CD4-positive, CD25-positive, alpha-beta regulatory T cell (primary cell): ENCODE measurements at places on chromosomes 3 and 15. TPM values are rescaled to one million over a fixed set of nuclear protein-coding genes. Genes with fewer than 3 reads are reported as not detected.

Gene SLC2A2
- total RNA-seq = not detected

Gene KIF7
- total RNA-seq = 0.12 TPM

Gene CBLB
- total RNA-seq = 83.1 TPM

Gene WDR72
- total RNA-seq = not detected

Gene DGKG
- 0.81 TPM for total RNA-seq

Gene ROPN1
- not detected for total RNA-seq

Gene ALG3
- 22.6 TPM for total RNA-seq

Gene INKA1
- total RNA-seq = 1.2 TPM

Gene SH2D7
- total RNA-seq = not detected

Gene FGF7
- total RNA-seq = not detected

DNA sequence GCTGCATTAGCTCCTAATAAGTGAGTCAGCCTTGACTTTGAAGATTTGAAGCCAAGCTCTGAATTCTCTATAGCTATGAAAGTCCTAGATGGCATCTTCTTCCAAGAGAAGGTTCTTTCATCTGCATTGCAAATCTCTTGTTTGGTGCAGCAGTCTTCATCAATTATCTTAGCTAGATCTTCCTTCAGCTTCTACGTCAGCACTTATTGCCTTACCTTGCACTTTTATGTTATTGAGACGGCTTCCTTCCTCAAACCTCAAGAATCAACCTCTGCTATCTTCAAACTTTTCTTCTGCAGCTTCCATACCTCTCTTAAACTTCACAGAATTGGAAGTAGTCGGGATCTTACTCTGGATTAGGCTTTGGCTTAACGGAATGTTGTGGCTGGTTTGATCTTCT, 167.6 kb downstream of the SCAPER start:
- H3K27ac ChIP-seq = no peak overlapping the region
- H3K4me1 ChIP-seq = no peaks in the 10 kb centered on the region
- DNase-seq = no peak
- no peak overlapping the region for H3K4me3 ChIP-seq

DNA sequence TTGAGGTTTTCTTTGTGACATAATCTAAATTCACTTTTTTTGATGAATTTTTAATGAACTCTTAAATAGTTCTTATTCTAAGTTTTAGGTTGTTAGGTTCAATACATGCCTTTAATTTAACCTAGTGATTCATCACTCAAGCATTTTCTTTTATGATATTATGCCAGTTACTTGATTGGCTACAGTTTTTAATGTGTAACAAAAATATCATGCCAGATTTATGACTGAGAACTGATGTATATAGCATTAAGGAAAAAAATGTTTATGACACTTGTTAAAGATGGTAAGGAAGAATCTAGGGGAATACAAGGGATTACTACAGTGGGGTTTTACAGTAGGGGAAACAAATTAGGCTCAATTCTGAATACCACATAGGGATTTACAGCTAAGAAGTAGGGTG, 103.1 kb downstream of the VGLL3 start:
- no peaks in the 10 kb centered on the region for H3K36me3 ChIP-seq
- no peak overlapping the region for H3K27ac ChIP-seq
- DNase-seq = no peak
- no peaks in the 10 kb centered on the region for H3K27me3 ChIP-seq
- H3K4me3 ChIP-seq = no peak overlapping the region
- H3K4me1 ChIP-seq = no peaks in the 10 kb centered on the region

DNA sequence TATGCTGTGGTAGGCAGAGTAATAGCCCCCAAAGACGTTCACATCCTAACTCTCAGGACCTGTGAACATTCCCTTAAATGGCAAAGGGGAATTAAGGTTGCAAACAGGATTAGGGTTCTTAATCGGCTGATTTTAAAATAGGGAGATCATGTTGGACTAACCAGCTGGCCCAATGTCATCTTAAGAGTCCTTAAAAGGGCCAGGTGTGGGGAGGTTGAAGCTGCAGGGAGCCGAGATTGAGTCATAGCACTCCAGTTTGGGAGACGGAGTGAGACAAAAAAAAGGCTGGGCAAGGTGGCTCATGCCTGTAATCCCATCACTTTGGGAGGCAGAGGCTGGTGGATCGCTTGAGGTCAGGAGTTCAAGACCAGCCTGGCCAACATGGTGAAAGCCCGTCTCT, 1.6 kb upstream of the FLNB start:
- no peaks in the 10 kb centered on the region for H3K36me3 ChIP-seq
- H3K27ac ChIP-seq = no peak overlapping the region
- no peak overlapping the region for H3K4me3 ChIP-seq
- H3K4me1 ChIP-seq = peaks cover 24% of the 10 kb centered on the region
- DNase-seq = no peak

GRCh38 chr3:126288314-126288713, 68.9 kb downstream of the KLF15 start:
- H3K4me3 ChIP-seq = no peak overlapping the region
- peaks cover 28% of the 10 kb centered on the region for H3K27me3 ChIP-seq
- no peak overlapping the region for H3K27ac ChIP-seq
- no peak for DNase-seq
- no peaks in the 10 kb centered on the region for H3K4me1 ChIP-seq

DNA sequence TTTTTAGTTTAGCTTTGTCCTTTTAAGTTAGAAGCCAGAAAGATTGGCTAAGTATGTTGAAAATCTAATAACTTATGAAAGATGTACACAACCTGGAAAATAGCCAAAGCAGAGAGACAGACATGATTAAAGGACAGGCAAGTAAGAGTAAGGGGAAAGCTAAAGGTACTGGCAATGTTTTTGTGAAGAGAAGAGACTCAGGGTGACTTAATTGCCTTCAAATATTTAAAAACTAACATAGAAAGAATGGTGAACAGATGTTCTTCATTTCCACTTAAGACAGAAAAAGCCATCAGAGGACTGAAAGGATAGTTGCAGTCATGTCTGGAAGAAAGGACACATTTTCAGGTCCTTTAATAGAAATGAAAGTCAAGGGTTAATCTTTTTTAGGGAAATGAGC, 68.8 kb downstream of the ZNF385D start:
- no peak for DNase-seq
- H3K27ac ChIP-seq = no peak overlapping the region
- no peaks in the 10 kb centered on the region for H3K4me1 ChIP-seq
- H3K27me3 ChIP-seq = no peaks in the 10 kb centered on the region
- no peaks in the 10 kb centered on the region for H3K36me3 ChIP-seq

GRCh38 chr3:46278816-46279672, 36.8 kb downstream of the CCR3 start:
- H3K36me3 ChIP-seq = no peaks in the 10 kb centered on the region
- H3K4me3 ChIP-seq = no peak overlapping the region
- DNase-seq = no peak
- no peaks in the 10 kb centered on the region for H3K27me3 ChIP-seq
- peaks cover 59% of the 10 kb centered on the region for H3K4me1 ChIP-seq

GRCh38 chr15:85458764-85459163, 78.4 kb downstream of the AKAP13 start:
- H3K27ac ChIP-seq = no peak overlapping the region
- H3K4me1 ChIP-seq = peaks cover 4% of the 10 kb centered on the region
- DNase-seq = no peak
- H3K27me3 ChIP-seq = no peaks in the 10 kb centered on the region
- peaks cover 3% of the 10 kb centered on the region for H3K36me3 ChIP-seq

GRCh38 chr3:16106050-16106449, 68.4 kb upstream of the GALNT15 start:
- no peak overlapping the region for H3K27ac ChIP-seq
- DNase-seq = no peak
- no peak overlapping the region for H3K4me3 ChIP-seq
- no peaks in the 10 kb centered on the region for H3K4me1 ChIP-seq
- peaks cover 14% of the 10 kb centered on the region for H3K27me3 ChIP-seq

DNA sequence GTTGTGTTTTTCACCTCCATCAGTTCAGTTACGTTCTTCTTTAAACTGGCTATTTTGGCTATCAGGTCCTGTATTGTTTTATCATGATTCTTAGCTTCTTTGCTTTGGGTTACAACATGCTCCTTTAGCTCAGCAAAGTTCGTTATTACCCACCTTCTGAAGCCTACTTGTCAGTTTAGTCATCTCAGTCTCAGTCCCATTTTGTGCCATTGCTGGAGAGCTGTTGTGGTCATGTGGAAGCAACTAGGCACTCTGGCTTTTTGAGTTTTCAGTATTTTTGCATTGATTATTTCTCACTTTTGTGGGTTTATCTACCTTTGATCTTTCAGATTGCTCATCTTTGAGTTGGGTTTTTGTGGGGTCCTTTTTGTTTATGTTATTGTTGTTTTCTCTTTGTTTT, 151.3 kb downstream of the CFAP20DC start:
- DNase-seq = no peak
- peak overlapping the region; percentile 4 for H3K4me3 ChIP-seq
- no peak overlapping the region for H3K27ac ChIP-seq
- no peaks in the 10 kb centered on the region for H3K36me3 ChIP-seq
- H3K4me1 ChIP-seq = peaks cover 21% of the 10 kb centered on the region
- no peaks in the 10 kb centered on the region for H3K27me3 ChIP-seq

GRCh38 chr15:38195191-38195901, 57.3 kb upstream of the SPRED1 start:
- no peaks in the 10 kb centered on the region for H3K36me3 ChIP-seq
- H3K4me3 ChIP-seq = no peak overlapping the region
- no peaks in the 10 kb centered on the region for H3K27me3 ChIP-seq
- no peak overlapping the region for H3K27ac ChIP-seq
- H3K4me1 ChIP-seq = no peaks in the 10 kb centered on the region

DNA sequence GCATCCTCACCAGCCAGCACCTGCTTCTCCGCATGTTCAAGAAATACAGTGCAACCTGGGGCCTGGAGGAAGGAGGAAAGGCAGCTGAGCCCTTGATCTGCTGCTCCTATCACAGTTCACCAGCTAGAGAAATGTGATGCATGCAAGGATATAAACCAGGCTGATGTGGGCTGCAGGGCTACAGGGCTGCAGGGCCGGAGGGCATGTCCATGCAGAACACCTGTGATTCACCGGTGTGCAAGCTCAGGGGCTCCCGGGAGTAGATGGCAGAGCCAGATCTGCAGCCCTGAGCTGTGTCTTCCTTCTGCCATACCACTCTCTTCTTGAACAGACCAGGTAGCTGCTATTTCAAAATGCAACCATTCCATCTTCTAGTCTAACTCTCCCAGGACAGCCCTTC, 84.9 kb downstream of the HMG20A start:
- no peak for DNase-seq
- no peaks in the 10 kb centered on the region for H3K4me1 ChIP-seq
- H3K36me3 ChIP-seq = no peaks in the 10 kb centered on the region
- no peak overlapping the region for H3K4me3 ChIP-seq
- H3K27ac ChIP-seq = no peak overlapping the region

- no peak overlapping the region for H3K27ac ChIP-seq
- DNase-seq = no peak
- H3K27me3 ChIP-seq = no peaks in the 10 kb centered on the region
These were observed 19.3 kb upstream of the STRIT1 start for GRCh38 chr3:155312781-155313180.

GRCh38 chr3:176167272-176167671, 1030.0 kb downstream of the TBL1XR1 start:
- no peaks in the 10 kb centered on the region for H3K36me3 ChIP-seq
- no peaks in the 10 kb centered on the region for H3K4me1 ChIP-seq
- no peak for DNase-seq
- H3K27ac ChIP-seq = no peak overlapping the region
- H3K4me3 ChIP-seq = no peak overlapping the region

DNA sequence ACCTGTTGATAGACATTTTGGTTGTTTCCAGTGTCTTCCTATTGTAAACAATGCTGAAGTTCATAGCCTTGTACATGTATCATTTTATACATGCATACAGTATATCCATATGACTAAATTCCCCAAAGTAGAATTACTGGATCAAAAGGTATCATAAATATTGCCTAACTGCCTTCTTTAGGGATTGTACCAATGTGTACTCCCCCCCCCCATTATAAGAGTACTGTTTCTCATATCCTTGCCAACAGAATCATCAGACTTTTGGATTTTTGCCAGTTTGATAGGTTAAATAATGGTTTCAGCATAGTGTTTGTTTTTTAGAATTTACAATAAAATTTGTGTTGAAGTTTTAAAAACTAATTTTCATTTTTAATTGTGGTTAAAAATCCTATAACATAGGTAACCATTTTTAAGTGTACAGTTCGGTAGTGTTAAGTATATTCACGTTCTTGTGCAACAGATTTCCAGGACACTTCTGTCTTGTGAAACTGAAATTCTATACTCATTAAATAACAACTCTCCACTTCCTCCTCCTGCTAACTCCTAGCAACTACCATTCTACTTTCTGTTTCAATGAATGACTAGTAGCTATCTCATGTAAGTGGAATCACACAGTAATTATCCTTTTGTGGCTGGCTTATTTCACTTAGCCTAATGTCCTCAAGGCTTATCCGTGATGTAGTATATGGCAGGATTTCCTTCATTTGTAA, 30.8 kb upstream of the MAP3K13 start:
- H3K36me3 ChIP-seq = no peaks in the 10 kb centered on the region
- H3K4me1 ChIP-seq = no peaks in the 10 kb centered on the region
- DNase-seq = no peak
- no peak overlapping the region for H3K4me3 ChIP-seq
- H3K27ac ChIP-seq = no peak overlapping the region

- no peaks in the 10 kb centered on the region for H3K4me1 ChIP-seq
- no peak overlapping the region for H3K27ac ChIP-seq
- H3K27me3 ChIP-seq = no peaks in the 10 kb centered on the region
- H3K36me3 ChIP-seq = no peaks in the 10 kb centered on the region
These were observed 429.5 kb downstream of the NAALADL2 start for GRCh38 chr3:175288621-175289020.

GRCh38 chr3:37481982-37482381, 307.6 kb upstream of the LRRFIP2 start:
- no peak overlapping the region for H3K4me3 ChIP-seq
- no peak for DNase-seq
- H3K4me1 ChIP-seq = no peaks in the 10 kb centered on the region
- H3K27ac ChIP-seq = no peak overlapping the region

GRCh38 chr3:167740961-167741587, 5.6 kb downstream of the SERPINI1 start:
- no peak overlapping the region for H3K27ac ChIP-seq
- no peaks in the 10 kb centered on the region for H3K27me3 ChIP-seq
- peaks cover 4% of the 10 kb centered on the region for H3K4me1 ChIP-seq
- no peak overlapping the region for H3K4me3 ChIP-seq

- no peak for DNase-seq
- no peak overlapping the region for H3K27ac ChIP-seq
- H3K27me3 ChIP-seq = no peaks in the 10 kb centered on the region
- H3K4me1 ChIP-seq = no peaks in the 10 kb centered on the region
These were observed 13.3 kb upstream of the DRD3 start for GRCh38 chr3:114192136-114192535.

- H3K4me3 ChIP-seq = no peak overlapping the region
- DNase-seq = no peak
- H3K36me3 ChIP-seq = no peaks in the 10 kb centered on the region
- H3K27ac ChIP-seq = no peak overlapping the region
These were observed 2.0 kb downstream of the SRGAP3 start for GRCh38 chr3:9247361-9247940.

- no peak overlapping the region for H3K27ac ChIP-seq
- no peak for DNase-seq
- no peaks in the 10 kb centered on the region for H3K36me3 ChIP-seq
These were observed 6.8 kb downstream of the GATM start for GRCh38 chr15:45371546-45371945.

DNA sequence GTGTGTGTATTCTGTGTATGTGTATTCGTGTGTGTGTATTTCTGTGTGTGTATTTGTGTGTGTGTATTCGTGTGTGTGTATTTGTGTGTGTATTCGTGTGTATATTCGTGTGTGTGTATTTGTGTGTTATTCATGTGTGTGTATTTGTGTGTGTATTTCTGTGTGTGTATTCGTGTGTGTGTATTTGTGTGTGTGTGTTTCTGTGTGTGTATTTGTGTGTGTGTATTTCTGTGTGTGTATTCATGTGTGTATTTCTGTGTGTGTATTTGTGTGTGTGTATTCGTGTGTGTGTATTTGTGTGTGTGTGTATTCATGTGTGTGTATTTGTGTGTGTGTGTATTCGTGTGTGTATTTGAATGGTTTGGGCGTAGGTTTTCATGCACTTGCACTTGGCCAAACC, 405.4 kb downstream of the SOX2 start:
- no peaks in the 10 kb centered on the region for H3K36me3 ChIP-seq
- no peak overlapping the region for H3K27ac ChIP-seq
